ENCODE measurements at places on chromosomes 5 and 9.

GRCh38 chr9:85630676-85631075, 111.1 kb downstream of the AGTPBP1 start:
- DNase-seq = no peak

- DNase-seq = peak; percentile 6
These were observed 896 bp upstream of the PCSK5 start for GRCh38 chr9:75889577-75889976.

DNA sequence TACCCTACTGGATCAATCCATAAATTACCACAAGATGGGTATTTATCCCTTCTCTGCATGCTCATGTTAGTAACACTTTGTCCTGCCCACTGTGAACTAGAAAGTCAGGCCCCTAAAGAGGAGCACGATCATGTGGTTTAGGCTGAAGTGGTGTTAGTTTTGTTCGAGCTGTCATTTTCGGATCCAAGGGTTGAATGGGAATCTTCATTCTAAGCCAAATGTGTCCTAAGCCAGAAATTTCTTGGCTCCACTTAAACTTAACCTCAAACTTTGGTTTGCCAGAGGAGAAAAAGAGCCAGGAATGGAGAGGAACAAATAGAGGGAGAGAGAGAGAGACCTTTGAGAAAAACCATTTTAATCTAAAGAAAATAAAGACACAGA, 837.7 kb upstream of the ZNF608 start:
- DNase-seq = no peak

- no peak for DNase-seq
These were observed 7.0 kb upstream of the GDNF start for GRCh38 chr5:37846786-37847310.

DNA sequence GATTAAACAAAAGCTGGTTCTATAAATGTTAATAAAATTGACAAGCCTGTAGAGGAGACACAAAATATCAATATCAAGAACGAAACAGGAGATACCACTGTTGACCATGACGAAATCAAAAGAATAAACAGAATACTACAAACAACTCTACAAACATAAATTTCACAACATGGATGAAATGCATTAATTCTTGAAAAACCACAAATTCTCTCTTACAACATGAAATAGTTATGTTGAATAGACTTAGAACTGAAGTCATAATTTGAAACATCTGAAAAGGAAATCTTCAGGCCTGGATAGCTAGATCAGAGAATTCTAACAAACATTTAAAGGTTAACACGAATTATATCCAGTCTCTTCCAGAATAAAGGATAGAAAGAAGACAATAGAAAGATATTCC, 6.9 kb upstream of the SPATA31C1 start:
- no peak for DNase-seq

DNA sequence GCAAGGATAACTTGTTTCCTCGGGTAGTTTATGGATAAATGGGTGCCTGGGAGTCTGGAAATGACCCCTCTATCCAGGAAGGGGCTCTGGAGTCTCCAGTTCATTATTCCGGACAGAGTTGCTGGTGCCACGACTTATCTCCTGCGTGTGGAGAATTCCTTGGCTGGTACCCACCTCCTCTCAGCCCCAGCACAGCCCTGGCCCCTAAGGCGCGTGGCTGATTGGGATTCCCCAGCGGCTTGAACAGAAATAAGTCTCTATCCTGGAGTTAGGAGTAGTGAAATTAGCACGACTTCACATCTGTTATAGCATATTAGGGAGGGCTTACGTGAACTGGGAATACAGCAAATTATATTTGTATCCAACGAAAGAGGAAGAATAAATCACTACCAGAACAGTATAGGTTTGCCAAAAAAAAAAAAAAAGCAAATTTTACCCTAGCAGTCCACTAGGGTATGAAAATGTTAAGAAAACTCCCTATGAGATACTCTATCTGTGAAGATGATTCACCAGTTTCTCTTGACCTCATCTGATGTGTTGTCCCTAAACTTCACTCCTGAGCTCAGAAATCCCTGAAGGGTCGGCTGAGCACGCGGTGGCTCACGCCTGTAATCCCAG, 172.5 kb upstream of the OTULINL start:
- no peak for DNase-seq

DNA sequence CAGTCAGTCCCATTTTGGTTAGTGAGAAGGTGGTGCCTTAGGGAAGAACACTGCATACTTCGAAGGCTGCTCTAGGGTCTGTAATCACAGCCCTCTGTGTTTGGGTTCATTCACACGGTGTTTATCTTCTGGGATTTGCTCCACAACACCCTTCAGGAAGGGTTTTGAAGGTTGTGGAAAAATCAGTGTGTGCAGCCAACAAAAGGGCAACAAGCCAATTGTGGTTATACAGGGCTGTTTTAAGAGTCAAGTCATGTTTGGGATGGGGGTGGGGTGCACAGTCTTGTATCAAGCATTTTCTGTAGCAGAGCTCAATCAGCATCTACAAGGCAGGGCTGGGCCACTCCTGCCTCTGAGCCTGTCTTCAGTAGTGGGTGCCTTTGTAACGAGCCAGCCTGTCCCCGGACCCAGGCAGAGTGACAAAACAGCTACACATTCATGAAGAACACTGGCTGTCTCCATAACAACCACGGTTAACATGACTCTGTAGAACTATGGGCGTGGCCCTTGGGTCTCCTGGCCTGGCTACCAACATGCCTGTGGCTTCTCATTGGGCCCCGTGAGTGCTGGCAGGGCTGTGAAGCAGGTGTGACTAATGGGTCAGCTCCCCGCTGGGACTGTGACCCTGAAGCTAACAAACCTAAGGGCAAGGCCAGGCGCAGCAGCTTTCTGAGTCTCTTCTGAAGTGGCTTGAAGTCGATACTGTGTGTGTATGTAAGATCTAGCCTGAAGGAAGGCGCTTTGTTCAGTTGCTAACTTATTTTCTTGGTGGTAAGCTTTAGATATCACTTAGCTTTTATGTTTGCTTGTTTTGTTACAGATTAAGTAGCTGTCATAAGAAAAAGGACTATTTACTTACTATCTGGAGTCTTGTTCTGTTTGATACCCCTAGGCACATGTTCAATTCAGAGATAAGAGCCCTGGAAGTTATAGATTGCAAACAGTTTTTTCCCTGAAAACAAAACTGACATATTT, 27.9 kb upstream of the GOLM1 start:
- no peak for DNase-seq

DNA sequence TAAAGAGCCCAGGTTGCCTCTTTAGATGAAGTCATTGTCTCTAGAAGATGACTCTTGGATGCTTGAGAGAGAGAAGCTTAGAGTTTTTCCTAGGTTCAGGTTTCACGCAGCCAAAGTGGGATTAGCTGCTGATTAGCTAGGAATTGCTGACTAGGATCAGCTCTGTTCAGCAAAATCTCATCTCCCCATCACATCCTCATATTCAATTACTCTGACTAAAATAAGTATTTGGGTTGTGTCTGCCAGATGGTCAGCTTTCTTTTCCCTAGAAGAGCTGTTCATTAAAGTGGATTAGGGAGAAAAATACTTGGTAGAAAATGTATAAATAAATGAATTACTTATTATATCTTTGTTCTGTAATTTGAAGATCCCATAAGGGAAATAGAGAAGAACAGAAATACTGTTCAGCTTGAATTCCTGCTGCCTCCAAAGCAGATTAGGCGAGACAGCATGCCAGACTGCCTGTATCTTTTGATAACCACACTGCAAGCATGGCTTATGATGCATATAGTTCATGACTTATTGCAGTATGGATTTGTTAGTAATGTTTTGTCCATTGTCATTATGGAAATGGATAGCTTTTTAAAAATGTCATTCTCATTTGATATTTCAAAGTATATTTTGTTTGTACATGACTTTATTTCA, 184.8 kb upstream of the CD180 start:
- no peak for DNase-seq

DNA sequence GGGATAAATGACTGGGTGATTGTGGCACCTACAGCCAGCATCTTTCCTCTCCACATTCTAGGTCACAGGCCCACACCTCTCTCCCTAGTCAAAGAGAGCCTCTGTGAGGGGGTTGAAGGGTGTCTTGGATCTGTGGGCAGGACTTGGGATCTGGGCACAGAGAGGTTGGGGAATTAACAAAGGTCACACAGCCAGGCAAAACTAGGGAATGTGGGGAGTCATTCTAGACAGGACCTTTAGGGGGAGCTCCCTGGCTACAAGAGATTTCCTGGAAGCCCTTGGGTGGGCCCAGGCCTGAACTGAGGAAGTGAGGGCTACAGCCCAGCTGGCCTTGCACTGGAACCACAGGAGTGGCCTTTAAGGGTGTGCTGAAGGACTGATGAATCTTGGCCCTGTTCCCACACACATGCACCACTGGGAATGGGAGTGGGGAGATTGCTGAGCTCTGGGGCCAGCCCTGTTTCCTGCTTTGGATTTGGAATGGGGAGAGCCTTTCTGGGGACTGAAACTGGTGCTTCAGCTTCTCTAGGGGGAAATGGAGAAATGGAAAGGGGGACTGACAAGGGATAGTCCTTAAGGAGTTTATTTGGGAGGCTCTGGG, 12.4 kb upstream of the CXXC5 start:
- no peak for DNase-seq

DNA sequence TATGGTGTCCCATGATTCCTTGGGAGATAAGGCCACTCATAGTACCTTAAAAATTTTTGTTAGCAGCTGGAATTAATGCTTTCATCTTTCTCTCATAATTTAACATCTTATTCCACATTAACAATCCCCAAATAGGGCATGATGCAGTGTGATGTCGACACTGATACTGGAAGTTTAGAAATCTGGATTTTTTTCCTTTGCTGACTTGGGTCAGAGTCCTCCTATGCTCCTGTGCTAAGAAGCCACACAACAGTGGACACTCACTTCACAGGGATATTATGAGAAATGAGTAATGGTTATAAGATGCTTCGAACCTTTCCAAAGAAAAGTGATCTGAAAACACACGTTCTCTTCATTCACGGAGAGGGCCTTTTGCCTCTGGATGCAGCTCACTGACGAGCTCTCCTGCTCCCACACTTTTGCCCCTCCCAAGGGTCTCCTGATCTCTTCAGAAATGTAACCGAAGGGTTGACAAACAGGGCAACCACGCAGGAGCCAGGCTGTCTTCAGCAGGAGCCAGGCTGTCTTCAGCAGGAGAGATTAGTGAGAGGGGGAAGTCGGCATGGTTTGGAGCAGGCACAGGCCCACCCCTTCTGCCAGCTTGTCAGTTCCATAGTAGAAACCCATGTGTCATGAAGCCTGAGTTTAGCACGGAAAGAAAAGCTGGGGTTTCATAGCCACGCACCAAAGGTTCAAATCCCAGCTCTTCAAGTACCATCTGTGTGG, 247.8 kb downstream of the AOPEP start:
- no peak for DNase-seq

DNA sequence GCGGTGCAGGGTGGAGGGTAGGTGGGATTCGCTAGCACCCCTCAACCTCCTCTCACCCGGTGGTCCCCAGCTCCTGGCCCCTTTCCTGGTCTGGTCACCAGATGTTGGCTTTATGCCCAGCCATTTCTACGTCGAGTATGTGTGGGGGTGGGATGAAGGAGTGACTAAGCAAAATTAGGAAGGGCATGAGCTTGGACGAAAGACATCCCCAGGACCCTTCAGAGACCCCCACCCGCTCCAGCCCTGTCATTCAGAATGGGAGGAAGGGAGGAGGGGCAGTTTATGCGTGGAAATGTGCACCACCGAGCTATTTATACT, 742 bp downstream of the BHMT2 start:
- DNase-seq = no peak

DNA sequence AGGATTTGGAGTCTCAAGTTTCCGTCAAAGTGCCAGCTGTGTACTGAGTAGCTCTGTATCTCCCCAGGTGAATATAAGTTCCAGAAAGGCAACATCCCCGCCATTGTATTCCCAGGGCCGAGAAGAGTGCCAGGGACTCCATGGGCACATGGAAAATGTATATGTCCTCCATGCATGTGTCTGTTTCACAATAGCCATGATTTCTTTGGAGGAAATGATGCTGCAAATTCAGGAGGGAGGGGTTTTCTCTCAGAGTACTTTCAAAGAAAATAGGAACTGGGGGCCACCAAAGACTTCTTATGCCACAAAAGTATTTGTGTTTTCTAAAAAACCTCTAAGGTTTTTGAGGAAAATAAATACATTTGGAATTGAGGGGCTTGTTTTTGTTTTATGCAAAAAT, 524.6 kb downstream of the BNC2 start:
- no peak for DNase-seq

DNA sequence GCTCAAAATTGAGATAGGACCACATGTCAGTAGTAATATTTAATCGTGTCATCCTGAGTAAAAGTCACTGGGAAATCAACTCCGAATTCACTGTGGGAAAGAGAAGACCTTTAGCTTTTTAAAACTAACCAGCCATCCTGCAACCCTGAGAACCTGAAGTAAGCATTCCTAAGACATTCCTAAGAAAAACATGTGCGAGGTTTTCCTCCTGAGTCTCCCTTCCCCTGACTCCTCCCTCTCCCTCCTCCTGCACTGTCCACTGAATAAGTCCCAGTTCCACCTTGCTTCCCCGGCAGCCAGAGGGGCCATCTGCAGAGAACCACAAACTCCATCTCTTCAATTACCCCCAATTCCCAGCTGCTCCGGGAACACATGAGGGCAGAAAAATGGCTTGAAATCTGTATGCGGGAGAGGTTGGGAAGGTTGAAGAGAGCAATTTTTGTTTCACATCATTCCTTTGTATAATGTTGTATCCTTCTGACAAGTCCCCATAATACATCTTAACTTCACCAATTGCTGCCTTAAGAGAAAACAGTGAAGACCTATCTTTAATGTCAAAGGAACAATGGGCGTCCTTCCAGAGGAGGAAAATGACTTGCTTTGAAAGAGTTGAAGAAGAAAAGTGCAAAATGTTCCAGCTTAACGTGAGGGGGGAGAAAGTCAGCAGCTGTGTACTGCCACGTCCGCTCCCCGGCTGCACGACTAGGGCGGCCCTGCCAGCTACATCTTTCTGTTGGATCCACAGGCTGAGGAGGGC, 186.3 kb downstream of the ZNF462 start:
- DNase-seq = no peak

- no peak for DNase-seq
These were observed 390.2 kb upstream of the SGCD start for GRCh38 chr5:155936520-155937406.

DNA sequence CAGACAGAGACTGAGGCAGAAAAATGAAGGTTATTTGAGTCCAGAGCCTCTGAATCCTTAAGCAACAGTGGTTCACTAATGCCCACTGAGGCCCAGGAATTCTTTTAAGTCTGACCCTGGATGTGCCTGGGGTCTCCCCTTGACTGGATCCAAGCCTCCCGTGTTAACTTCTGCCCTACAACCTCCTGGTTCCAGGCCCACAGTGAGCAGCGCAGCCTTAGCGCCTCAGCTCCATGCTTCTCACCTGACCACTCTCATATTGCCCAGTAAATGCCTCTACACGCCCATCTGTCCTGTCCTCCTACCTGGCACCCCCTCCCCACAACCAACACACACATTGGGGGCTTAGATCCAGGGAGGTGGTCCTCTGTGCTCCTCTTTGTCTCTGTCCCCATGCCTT, 6.4 kb downstream of the IL3 start:
- DNase-seq = no peak

- peak; percentile 27 for DNase-seq
These were observed 22.4 kb downstream of the CXXC5 start for GRCh38 chr5:139670369-139671095.

All from activated CD4-positive, alpha-beta T cell treated with anti-CD3 and anti-CD28 coated beads for 48 hours (primary cell).